SIG-M5 (cell line): ENCODE measurements at places on chromosomes 1 and 21.

DNA sequence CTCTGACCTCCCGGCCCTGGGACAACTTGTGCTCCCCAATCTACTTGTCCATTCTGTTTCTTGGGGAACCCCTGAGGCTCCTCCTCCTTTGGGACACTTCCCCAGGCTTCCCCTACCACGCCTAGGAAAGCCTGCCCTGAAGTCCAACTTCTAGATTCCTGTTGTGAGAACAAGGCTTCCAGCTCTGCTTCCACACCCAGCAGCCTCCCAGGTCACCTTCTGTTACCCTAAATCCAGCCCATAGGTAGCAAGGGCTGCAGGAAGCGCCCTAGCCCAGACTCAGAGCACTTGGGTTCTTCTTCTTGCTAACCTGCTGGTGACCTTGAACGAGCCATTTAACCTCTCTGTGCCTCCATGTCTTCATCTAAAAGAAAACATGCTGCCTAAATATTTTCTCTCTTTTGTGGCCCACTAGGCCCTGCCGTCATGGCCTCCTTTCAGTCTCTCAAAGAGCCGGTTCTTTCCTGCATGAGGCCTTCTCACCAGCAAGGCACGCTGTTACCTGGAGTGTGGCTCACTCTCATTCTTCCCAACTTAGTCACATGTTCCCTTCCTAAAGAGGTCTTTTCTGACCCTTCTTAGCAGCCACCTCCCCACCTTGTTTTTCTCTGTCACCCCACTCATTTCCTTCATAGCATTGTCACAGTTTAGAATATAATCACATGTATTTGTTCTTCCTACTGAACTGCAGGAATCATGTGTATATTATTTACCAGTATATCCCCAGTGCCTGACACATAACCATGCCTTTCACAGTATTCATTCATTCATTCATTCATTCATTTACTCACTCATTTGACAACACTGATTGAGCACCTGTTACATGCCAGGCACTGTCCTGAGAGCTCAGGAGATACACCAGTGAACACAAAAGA lies 1.4 kb downstream of the CAPN2 start:
- DNase-seq: no peak

- no peak for DNase-seq
These were observed 15.3 kb downstream of the MAN1C1 start for GRCh38 chr1:25631750-25632485.

DNA sequence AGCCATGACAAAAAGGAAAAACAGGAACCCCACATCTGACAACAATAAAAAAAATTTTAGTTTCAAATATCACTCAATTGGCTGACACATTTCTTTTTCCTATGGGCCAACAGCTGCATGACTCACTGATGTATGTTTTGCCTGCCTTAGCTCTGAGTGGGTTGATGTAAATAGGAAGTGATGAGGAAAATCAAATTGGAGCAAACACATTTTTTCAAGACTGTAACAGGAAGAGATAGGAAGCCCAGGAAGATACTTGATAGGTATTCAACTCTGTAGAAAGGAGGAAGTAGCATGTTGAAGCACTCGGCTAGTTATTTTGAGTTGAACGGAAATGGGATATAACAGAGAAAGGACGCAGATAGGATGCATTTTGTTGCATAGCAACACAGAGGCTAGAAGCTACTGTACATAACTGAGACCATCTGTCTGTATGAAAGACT lies 168.0 kb upstream of the NR5A2 start:
- peak; percentile 92 for DNase-seq

DNA sequence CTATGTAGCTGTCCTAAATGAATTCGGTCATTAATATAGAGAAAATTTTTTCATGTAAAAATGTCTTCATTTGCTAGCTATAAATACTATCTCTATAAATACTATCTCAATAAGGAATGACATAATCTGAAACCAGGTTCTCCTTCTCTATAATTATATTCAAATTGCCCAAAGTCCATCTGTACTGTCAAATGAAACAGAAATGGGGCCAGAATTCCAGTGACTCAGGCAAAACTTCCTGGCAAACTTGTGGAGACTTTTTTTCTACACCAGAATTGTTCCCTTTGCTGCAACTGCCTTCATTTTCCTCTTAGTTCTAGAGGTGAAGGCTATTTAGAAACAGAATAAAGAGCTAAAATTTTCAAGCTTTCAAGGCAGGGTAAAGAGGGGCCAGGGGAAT lies 152.5 kb downstream of the KCNH1 start:
- no peak for DNase-seq

GRCh38 chr1:248849152-248849551 lies 9.7 kb downstream of the ZNF692 start:
- DNase-seq: no peak

- DNase-seq: no peak
These were observed 149.0 kb downstream of the IGSF21 start for GRCh38 chr1:18256282-18257235.

DNA sequence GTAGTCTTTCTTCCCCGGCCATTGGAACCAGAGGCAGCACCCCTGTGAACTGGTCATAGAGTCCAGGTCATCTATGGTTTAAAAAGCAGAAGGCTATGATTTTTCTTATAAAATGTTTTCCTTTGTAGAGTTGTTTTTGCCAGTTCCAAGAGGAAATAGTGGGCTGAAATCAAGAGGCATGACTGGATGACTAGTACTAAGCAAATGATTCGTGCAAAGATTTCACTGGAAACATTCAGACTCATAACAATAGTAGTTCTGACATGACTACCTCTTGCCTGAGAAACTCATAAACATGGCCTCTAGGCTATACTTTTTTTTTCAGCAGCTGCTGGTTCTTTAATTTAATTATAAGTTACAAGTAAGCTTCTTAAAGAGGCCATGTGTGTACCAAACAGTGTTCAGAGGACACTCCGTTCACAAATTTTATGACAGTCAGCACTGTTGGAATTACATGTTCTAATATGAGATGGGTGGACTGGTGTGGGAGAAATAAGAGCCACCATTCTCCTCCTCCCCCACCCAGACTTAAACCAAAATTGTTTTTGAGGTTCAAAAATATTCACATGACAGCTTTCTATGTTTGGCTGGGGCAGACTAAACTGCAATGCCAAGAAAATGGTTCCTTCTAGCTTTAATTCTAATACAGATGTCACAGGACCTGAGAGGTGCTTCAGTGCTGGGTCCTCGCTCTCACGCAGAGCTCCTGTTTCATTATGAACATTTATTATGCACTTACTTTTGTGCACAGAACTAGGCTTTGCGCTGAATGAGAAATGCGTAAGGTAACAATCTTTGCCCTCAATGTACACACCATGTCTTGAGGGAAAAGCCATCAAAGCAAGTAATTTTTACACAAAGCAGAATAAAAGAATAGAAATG lies 147.5 kb downstream of the ZC3H11B start:
- no peak for DNase-seq

GRCh38 chr1:24161270-24161669 lies 18.3 kb upstream of the IL22RA1 start:
- no peak for DNase-seq

DNA sequence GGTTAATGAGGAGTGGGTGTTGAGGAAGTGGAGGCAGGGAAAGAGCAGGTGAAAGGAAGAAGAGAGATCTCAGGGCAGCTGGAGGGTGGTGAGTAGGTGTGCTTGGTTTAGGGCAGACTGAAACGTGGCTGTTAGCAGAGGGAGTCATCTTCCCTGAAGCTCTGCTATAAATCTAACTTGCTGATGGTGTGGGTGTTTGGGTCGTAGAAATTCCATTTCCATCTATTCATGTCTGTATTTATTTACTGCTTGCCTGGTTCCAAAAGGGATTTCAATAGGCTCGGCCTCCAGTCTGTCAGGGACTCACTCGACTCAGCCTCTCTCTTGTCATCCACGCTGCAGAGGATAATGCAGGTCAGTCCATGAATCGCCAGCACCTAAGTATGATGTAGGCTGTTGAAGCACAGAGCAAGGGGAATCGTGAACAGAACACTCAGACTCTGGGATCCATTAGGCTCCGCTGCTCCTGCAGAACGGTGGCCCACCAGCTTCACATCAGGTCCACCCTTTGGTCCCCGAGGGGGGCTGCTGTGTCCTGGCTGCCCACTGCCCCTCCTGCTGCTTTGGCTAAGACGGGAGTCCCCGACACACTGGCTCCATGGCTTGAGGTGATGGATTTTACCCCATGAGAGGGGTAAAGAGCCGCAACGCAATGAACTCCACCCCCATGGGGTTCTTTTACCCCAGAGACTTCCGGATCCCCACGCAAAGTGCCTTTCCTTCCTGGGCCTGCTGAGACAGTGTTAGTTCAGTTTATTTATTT lies 156.2 kb downstream of the RHOU start:
- no peak for DNase-seq

- no peak for DNase-seq
These were observed 90.2 kb downstream of the DMRTA2 start for GRCh38 chr1:50332941-50333594.

DNA sequence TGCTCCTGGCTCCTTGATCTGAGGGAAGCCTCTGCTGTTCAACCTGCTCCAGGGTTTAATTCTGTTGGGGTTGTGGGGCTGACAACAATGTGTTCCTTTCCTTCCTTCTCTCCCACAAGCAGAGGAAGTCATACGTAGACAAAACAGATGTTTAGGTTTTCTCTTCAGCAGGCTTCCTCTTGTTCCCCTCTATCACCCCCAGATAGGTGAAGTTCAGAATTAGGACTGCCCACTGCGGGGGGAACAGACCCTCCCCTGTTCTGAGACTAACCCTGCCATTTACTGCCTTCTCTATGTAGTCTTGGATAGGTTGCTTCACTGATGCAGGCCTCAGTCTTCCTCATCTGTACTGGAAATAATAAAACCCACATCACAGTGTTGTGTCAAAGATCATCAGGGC lies 30.0 kb upstream of the NRDC start:
- DNase-seq: no peak

DNA sequence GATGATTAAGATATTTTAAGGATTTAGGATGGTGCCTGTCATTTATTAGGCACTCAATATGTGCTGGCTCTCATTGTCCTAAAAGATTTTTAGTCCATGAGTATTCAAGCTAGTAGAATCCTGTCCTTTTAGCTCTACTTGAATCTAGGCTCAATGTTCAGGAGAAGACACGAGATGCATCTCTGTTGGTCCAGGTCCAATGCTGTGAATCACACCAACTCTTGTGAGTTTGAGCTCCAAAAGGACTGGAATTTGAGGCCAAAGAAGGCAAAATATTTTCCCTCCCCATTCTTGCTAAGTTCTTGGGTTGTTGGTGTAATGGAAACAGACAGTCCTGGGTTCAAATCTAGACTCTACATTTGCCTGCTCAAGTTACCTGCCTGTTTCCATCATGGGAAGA lies 1.4 kb upstream of the PODN start:
- no peak for DNase-seq

GRCh38 chr21:45768740-45769048 lies 125.2 kb downstream of the PCBP3 start:
- no peak for DNase-seq

GRCh38 chr1:205926636-205927035 lies 16.6 kb downstream of the SLC26A9 start:
- no peak for DNase-seq

DNA sequence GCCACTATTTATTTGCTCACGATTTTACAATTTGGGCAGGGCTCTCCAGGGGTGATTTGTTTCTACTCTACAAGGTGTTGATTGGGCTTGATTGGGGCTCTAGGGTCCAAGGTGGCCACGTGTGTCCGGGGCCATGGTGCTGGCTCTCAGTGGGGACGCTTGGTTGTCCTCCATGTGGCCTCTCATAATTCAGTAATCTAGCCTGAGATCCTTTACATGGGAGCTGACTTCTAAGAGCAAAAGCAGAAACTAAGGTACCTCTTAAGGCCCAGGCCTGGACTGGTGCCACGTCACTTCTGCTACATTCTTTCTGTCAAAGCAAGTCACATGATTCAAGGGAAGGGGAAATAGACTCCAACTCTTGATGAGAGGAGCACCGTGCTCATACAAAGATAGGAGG lies 8.1 kb upstream of the PSRC1 start:
- DNase-seq: peak; percentile 33

GRCh38 chr1:206742719-206743383 lies 27.7 kb upstream of the IL19 start:
- no peak for DNase-seq

GRCh38 chr1:98556521-98557158 lies 104.9 kb upstream of the SNX7 start:
- no peak for DNase-seq

GRCh38 chr1:29387210-29387609 lies 150.9 kb downstream of the PTPRU start:
- DNase-seq: no peak

GRCh38 chr1:16207318-16208269 lies 4.9 kb downstream of the ARHGEF19 start:
- no peak for DNase-seq

GRCh38 chr1:24052220-24052619 lies 59.7 kb downstream of the MYOM3 start:
- DNase-seq: no peak

DNA sequence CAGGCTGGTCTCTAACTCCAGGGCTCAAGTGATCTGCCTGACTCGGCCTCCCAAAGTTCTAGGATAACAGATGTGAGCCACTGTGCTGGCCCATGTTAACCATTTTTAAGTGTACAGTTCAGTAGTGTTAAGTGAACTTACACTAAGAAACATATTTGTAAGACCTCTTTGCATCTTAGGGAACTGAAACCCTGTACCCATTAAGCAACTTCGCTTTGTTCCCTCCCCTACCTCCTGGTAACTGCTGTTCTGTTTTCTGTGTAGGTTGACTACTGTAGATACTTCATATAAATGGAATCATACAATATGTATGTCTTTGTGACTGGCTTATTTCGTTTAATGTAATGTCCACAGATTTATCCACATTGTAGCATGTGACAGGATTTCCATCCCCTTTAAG lies 11.0 kb downstream of the NUDC start:
- DNase-seq: peak; percentile 58

GRCh38 chr21:46062471-46063211 lies 35.3 kb upstream of the COL6A2 start:
- DNase-seq: no peak

- no peak for DNase-seq
These were observed 260.3 kb downstream of the GRIK3 start for GRCh38 chr1:36773827-36774541.
